ENCODE measurements at places on chromosomes 12 and 14.

GRCh38 chr12:58539295-58539694, 381.0 kb downstream of the LRIG3 start:
- no peak for DNase-seq

- DNase-seq: no peak
Observed at GRCh38 chr12:20213723-20214625, 154.4 kb upstream of the PDE3A start.

DNA sequence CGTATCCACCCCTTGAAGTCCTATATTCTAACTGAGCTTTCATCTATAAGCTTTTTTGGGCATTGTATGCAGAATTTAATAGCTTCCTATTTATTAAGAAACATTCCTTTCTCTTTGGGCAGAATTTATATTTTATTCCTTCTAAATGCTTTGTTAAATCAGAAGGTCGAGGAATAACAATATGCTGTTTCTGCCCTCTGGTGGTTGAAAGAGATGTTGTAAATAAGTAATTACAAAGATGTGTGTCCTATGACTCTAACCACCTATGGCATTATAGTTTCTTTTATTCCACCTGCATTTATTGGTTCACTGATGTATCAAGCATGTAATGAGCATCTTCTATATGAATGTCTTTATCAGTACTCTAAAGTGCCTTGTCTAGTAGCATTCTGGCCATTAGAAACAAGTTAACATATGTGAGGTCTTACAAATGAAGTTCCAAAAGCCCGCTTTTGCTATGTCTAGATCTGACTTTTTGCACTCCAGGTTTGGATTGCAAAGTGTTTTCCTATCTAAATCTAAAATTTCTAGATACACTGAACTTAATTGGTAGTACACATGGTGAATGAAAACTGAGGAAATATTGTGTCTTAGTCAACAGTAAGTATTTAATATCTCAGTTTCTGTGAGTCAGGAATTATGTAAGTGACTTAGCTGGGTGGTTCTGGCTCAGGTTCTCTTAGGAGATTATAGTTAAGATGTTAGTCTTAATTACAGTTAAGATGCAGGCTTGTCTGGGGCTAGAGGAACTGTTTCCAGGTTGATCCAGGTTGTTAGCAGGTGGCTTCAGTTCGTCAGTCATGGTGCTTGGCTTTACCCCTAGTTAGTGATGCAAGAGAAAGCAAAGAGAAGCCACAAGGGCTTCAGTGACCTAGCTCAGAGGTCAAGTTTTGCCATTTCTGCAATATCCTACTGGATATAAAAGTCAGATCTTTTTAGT, 57.5 kb downstream of the PLEKHA5 start:
- peak; percentile 45 for DNase-seq

GRCh38 chr14:104199266-104199895, 61.0 kb downstream of the KIF26A start:
- DNase-seq: no peak

DNA sequence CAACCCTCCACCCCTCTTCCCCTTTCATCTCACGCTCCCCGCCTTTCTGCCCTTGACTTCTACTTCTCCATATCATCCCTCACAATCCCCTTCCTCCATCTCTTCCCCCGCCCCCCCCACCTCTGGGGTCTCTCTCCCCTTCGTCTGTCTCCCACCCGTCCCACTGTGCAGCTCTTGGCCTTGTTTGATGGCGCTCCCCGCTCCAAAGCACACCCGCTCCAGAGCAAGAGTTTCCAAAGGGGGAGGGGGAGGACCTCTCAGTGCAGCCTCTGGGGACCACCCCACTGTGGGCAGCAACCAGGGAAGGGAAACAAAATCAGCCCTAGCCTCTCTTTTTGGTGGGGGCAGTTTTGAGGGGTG, 774 bp downstream of the CHGA start:
- DNase-seq: no peak

DNA sequence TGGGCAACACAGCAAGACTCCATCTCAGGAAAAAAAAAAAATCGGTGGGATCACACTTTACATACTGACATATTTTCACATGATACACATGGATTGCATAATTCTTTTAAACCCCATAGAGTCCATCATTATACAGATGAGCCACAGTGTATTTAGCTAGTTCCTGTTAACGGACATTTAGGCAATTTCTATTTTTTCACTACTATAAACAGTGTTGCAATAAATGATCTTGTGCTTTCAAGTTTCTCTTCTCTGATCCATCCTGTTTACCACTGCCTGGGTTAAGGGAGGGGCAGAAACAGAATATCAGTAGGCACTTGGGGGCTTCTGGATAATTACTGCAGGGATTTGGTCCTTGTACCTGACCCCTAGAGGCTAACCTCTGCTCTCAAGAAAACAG, 43.4 kb upstream of the SPTLC2 start:
- no peak for DNase-seq

GRCh38 chr12:104669851-104670337, 213.1 kb downstream of the CHST11 start:
- no peak for DNase-seq

GRCh38 chr12:46518169-46518568, 145.6 kb upstream of the SLC38A2 start:
- DNase-seq: no peak

GRCh38 chr12:5921027-5921909, 23.8 kb downstream of the ANO2 start:
- DNase-seq: no peak

DNA sequence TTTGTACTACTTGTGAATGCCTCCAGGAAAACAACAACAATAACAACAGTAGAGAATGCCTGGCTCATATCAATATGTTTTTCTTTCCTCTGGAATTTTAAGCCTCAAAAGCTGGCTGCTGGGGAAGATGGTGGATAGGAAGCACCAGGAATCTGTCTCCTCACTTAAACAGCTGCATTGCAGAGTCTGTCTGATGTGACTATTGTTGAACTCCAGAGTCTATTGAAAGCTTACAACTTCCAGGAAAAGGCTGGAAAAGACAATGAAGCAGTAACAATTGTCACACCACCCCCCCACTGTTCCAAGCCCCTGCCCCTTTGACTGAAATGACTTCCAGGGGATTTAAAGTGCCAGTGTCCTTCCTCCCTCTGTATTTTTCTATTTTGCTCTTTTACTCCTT, 309.7 kb downstream of the BMP4 start:
- DNase-seq: no peak

DNA sequence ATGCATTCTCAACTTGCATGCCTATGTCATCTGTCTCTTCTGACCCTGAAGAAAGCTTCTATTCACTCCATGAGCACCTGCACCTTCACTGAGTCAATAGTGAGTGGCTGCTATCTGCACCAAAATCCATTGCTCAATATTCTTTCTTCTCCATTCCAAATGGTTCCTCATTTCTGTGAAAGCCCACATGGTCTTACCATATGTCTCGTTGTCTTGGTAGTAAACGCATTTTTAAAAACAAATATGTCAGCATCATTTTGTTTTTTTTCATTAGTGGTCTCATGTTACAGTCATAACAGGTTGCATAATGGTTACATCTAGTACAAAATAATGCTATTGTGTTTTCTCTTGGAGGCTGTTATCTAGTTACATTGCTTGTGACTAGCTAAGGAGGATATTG, 106.9 kb upstream of the CPM start:
- DNase-seq: no peak

- DNase-seq: no peak
Observed at GRCh38 chr12:116532986-116533342, 26.2 kb upstream of the MAP1LC3B2 start.

DNA sequence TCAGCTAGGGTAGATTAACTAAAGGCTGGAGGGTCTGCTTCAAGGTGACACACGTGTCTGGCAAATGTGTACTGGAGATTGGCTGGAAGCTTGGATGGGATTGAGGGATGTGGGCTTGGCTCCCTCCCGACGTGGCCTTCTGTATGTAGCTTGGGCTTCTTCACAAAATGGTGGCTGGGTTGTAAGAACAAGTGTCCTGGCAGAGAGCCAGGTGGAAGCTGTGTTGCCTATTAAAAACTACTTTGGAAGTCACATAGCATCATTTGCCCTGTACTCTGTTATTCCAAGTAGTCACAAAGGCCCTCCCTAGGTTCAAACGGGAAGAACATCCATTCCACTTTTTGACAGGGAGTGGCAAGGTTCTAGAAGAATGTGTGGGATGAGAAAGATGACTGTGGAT, 174.1 kb upstream of the PRICKLE1 start:
- no peak for DNase-seq

DNA sequence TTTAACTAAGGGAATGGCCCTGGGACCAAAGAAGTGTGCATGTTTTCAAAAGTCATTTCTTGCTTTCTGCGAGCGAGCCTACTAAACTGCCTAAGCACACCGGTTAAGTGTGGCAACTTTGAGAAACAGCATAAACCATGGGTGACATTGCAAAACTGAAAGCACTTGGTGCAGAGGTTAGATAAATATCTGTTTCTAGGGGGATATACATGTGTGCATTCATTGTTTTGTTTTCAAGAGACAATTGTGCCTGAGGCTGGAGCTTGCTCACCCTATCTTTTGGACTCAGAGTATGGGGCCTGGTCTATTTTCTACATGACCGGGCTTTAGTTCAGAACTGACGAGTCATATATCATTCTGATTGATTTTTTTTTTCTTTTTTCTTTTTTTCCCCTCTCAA, 923.4 kb downstream of the NRXN3 start:
- DNase-seq: no peak

- DNase-seq: no peak
Observed at GRCh38 chr12:6615802-6616201, 8.6 kb upstream of the CHD4 start.

DNA sequence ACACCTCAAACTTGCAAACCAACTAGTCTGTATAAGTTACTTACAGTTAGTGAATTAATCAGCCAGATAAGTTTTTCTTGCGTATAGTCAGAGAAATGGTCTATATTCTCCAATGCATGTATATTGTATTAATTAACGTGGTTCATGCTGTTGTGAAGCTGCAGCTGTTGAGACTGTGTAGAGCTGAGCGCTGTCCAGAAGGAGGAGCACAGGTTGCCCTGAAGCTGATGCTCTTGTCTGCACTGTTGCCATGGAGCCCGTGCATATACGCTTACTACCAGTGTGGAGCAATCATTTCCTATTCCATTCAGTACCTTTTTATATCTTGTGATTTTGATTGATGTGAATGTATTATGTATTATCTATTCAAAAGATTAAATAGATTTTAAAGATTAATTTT, 74.3 kb upstream of the ARID2 start:
- no peak for DNase-seq

- no peak for DNase-seq
Observed at GRCh38 chr14:21078287-21078686, 8.2 kb downstream of the ARHGEF40 start.

- no peak for DNase-seq
Observed at GRCh38 chr12:29639893-29640495, 142.5 kb upstream of the OVCH1 start.

- DNase-seq: no peak
Observed at GRCh38 chr14:22796087-22796707, 19.0 kb downstream of the SLC7A7 start.

DNA sequence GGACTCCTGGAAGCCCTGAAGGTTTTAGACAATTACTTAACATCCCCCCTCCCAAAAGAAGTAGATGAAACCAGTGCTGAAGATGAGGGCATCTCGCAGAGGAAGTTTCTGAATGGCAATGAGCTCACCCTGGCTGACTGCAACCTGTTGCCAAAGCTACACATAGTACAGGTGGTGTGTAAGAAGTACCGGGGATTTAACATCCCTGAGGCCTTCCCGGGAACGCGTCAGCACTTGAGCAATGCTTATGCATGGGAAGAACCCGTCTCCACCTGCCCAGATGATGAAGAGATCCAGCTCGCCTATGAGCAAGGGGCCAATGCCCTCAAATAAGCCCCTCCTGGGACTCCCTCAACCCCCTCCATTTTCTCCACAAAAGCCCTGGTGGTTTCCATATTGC, 10.6 kb upstream of the SPPL3 start:
- no peak for DNase-seq

DNA sequence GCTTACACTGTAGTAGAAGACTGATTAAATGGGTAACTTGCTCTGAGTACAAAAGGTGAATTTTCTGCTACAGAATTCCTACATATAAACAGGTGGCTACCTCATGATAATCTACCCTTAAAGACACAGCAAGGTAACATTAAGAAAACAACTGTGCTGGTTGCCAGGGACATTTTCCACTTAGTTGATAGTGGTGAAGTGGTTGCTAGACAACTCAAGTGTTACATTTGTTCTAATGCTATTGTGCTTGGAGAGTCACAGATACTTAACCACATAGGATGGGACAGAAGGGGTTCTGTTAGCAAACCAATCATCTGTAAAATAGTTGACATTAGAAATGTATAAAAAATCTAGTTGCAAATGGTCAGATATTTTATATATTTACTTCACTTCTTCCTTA, 870.3 kb upstream of the SEL1L start:
- no peak for DNase-seq

DNA sequence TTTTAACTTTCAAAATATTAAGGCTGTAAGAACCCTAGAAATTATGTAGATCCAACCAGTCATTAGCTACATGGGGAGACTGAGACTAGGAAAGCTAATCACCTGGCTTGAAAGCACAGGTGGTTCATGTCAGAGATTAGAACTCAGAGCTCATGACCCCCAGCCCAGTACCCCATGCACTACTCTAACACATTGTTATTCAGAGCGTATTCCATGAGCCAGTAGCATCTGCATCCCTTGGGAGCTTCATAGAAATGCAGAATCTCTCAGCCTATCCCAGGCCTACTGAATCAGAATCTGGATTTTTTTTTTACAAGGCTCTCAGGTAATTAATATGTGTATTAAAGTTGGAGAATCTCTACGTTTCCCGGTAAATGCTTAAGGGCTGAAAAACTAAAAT, 161.7 kb downstream of the BTG1 start:
- DNase-seq: no peak

DNA sequence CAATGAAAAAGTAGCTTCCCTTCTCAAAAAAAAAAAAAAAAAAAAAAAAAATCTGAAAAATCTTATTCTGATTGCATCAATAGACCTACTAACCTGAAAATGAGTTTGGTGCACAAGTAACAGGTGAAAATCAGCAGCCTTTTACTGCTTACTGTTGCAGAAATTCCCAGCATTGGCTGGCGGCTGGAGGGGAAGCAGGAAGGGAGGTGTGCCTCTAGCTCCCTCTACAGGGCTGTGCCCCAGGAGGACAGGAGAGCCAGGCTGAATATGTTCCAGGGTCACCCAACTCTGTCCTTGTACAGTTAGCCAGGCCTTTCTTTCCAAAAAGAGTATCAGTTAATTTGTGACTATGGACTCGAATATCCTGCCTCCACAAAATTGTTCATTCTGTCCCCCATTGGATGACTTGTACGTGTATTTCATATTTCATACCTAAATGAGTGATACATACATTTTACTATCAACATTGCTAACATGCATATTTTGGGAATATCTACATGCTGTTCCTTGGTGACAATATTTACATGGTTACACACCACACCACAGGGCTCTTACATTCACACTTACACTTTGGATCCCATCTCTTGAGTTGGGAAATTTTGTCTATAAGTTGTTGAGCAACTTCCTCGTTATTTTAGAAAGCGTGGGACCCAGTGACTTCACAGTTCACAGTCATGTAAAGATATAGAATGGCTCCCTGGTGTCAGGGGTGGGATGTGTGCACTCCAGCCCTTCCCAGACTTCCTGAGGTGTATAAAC, 124.8 kb downstream of the SAMD4A start:
- DNase-seq: peak; percentile 56

- no peak for DNase-seq
Observed at GRCh38 chr12:47438175-47438574, 267.7 kb downstream of the RPAP3 start.

- no peak for DNase-seq
Observed at GRCh38 chr12:42284157-42284556, 41.7 kb downstream of the ZCRB1 start.

- no peak for DNase-seq
Observed at GRCh38 chr14:54787261-54787660, 115.4 kb downstream of the GCH1 start.

GRCh38 chr12:23560611-23561010, 388.9 kb downstream of the SOX5 start:
- no peak for DNase-seq

- no peak for DNase-seq
Observed at GRCh38 chr12:6465467-6466183, 4.9 kb downstream of the VAMP1 start.

Measured in renal cortex interstitium (tissue), 15 donors.